ENCODE measurements at places on chromosomes 1 and 21.

GRCh38 chr1:171222936-171223335 lies 25.4 kb upstream of the FMO1 start:
- no peak for DNase-seq

GRCh38 chr1:186113461-186113860 lies 261.6 kb downstream of the TPR start:
- no peak for DNase-seq

GRCh38 chr1:172900376-172900997 lies 150.3 kb downstream of the TNFSF18 start:
- DNase-seq: no peak

- peak; percentile 48 for DNase-seq
These were observed 17.9 kb downstream of the MTX1 start for GRCh38 chr1:155226188-155226909.

GRCh38 chr1:240737766-240738265 lies 125.9 kb upstream of the GREM2 start:
- no peak for DNase-seq

- DNase-seq: no peak
These were observed 17.9 kb upstream of the PTCH2 start for GRCh38 chr1:44860891-44861425.

DNA sequence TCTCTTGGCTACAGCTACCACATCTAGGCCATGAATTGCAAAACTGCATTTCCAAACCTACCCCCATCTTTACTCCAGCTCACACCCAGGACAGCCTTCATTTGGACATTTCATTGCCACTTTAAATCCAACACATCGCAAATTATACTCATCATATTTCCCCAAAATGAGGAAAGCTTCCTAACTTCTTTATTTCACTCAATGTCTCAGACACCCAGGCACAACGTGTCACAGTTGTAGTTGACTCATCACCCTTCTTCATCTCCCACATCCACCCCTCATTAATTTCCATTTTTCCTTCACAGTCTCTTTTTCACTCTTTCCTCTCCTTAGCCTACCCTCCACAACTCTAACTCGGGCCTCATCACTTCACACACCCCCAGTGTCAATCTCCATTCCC lies 6.7 kb downstream of the OTUD7B start:
- no peak for DNase-seq

DNA sequence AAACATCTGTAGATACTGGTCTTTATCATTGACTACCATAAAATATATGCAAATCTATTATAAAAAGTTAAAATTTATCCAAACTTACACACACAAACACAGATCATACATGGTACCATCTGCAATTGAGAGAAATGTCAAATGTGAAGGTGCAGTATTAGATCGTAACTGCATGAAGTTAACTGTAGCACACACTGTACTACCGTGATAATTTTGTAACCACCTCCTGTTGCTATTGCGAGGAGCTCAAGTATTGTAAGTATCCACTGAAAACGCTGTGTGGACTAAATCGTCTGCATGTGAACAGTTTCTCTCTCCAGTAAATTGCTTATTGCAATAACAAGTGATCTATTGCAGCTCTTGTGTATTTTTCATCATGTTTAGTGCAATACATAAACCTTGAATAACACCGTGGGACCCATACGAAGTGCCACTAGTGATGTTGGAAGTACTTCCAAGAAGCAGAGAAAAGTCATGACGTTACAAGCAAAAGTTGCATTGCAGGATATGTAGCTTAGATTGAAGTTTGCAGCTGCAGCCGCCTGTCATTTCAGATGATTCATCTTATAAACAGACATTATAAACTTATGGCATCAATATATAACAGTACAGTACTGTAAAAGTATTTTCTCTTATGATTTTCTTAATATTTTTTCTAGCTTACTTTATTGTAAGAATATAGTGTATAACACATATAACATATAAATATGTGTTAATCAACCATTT lies 172.9 kb downstream of the SDCCAG8 start:
- no peak for DNase-seq

GRCh38 chr1:44326821-44327465 lies 28.1 kb downstream of the ERI3 start:
- no peak for DNase-seq

DNA sequence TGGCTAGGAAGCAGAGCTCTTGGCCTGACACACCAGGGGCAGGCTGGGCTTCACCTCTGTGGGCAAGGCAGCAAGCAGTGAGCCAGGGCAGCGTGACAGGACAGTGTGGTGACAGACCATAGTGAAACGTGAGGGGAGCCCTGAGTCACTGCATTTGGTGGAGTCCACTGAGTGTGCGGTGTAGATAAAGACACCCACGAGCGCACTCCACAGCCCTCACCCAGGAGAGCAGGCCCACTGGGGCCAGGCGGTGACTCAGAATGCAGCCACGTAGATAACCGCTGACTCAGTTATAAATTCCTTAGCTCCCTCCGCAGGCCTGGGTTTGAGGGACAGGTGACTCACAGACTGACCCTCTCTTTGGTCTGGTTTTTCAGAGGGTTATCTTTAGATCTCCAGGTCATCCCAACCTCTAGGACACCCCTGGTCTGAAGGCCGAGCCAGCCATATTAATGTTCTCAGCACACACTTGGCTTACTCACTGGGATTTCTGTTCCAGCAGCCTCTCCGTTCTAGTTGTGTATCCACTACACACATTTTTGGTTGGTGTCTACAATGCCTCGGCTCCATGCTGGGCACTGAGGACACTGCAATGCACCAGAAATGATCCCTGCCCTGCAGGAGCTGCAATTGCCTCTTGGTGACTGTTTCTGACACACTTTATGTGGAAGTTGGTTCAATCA lies 90.2 kb upstream of the TSPAN2 start:
- no peak for DNase-seq

GRCh38 chr1:61442544-61442943 lies 282.4 kb downstream of the TM2D1 start:
- DNase-seq: no peak

DNA sequence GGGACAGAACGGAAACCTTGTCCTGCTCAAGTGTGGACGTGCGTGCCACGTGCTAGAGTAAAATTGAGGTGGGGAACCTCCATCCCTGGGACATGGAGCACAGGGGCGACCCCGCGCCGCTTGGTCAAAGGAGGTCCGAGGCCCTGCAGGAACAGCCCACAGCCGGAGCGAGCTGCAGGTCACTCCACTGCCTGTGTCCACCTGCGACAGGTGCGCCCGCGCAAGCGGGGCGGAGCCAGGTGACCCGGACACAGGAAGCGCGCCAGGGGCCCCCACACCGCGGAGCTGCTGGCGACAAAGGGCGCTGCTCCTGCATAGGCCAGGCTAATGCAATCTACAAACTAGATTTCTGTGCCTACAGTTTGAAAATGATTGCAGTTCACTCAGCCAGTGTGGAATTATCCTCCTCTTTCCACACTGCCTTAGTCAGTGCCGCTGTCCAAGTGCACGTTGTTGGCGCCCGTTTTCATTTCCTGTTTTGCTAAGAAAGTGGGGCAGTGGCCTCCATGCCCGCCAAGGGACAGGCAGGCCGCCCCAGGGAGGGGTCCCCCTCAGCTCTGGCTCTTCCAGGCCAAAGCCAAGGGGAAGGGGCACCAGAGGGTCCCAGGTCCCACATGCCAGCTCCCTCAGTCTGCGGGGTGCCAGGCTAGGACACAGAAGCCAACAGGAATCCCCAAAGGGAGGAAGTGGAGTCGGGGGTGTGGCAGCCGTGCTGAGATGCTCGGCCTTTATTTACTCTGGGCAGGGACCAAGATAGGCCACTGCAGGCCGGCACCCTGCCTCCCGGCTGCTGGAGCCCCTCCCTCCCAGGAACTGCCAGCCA lies 4.3 kb upstream of the NADK start:
- DNase-seq: no peak
